Left kidney (tissue), 8 donors: ENCODE measurements at places on chromosomes 13 and 19. TPM values are rescaled to one million over a fixed set of nuclear protein-coding genes. Genes with fewer than 3 reads are reported as not detected.
A peak's percentile ranks its signal among the peaks of the same experiment; 100 is the strongest.

The FAM216B gene
- not detected for polyA plus RNA-seq

DNA sequence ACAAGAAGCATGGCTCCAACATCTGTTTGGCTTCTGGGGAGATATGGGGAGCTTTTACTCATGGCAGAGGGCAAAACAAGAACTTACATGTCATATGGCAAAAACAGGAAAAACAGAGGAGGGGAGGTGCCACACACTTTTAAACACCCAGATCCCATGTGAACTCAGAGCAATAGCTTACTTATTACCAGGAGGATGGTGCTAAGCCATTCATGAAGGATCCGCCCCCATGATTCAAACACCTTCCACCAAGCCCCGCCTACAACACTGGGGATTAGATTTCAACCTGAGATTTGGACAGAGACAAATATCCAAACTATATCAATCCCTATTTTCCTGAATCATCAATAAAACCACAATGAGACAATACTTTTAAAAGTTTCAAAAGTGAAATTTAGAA lies 712.1 kb downstream of the PCDH9 start:
- DNase-seq: no peak

- DNase-seq: no peak
Observed at GRCh38 chr13:43986421-43986981, 106.8 kb downstream of the LACC1 start.

DNA sequence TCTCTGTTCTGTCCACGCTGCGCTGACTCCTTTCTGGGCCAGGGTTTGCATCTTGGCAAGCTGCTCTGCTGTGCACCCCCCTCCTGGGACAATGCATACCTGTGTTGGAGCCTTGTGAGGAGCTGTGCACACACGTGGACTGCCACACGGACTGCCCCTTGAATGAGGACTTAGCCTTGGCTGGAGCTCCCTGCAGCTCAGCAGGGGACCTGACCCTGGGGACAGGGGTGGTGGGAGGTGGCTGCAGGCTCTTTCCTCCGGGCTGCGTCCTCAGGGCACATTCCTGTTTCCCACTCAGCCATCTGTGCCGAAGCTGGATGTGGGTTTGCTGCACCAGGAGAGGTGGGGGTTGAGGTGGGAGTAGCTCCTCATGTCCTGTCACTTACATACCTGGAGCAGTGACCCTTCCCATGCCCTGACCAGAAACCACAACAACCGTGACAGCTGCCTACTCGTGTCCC lies 8.2 kb downstream of the RAB11B start:
- peak; percentile 50 for DNase-seq

The ZNF418 gene
- 32.8 TPM for polyA plus RNA-seq

GRCh38 chr13:40213779-40214178 lies 452.7 kb downstream of the FOXO1 start:
- DNase-seq: no peak

DNA sequence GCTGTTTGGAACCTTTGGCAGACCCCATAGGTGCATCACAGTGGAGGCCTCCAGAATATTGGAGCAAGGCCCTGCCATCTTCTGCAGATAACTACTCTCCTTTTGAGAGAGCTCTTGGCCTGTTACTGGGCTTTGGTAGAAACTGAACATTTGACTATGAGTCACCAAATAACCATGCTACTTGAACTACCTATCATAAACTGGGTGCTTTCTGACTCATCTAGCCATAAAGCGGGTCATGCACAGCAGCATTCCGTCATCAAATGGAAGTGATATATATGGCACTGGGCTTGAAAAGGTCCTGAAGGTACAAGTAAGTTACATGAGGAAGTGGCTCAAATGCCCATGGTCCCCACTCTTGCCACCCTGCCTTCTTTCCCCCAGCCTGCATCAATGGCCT lies 782.5 kb upstream of the SLITRK6 start:
- DNase-seq: no peak

DNA sequence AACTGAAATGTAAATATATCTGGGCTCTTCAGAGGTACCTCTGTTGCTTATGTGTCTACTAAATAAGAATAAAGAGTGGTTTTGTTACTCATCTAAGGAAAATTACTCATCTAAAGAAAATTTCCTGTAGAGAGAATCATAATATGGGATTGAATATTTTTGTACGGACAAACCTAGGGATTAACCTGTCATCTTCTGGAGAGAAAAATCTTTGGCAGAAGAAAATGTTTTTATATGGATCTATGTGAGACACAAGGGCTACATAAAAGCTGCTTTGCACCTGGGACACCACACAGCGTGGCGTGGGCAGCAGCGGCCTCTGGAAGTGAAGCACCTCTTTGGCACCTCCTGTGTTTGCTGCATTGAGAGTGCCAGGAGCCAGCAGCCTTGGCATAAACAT lies 242.9 kb upstream of the DACH1 start:
- no peak for DNase-seq

The FAAP24 gene
- polyA plus RNA-seq: 3.6 TPM

- no peak for DNase-seq
Observed at GRCh38 chr19:11096210-11096841, 7.1 kb downstream of the LDLR start.

DNA sequence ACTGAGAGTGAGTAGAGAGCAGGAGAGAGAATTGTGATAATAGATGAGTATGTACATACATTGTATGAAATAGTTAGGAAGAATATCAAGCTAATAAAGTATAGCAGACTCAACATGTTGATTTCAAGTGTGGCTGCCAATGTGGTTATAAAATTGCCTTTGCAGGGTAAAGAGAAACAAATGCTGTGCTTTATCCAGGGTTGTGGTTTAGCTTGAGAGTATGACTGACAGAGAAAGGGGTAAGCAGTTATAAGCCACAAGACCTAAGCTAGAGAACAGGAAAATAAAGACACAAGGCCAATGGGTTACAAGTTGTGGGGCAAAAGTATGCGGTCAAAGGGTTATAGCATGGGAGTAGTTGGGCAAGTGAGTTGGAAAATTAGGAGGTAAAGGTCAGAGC lies 1217.5 kb downstream of the DIAPH3 start:
- DNase-seq: no peak

DNA sequence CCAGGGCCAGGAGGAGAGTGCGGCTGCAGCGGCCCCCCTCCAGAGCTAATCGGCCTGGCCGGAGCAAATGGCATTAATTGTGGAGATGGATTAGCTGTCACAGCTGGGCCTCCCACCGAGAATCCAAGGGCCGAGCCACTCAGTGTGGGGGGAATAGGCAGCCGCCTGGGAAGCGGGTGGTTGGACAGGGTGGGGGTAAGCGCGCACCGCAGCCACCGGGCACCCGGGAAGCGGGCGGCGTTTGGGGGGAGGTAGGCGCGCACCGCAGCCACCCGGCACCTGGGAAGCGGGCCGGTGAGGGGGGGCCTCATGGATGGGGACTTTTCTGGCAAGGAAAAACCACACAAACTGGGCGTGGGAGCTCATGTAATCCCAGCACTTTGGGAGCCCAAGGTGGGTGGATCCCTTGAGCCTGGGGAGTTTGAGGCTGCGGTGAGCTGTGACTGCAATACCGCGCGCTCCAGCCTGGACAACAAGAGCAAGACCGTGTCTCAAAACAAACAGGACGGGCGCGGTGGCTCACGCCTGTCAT lies 9.7 kb downstream of the R3HDM4 start:
- peak; percentile 76 for DNase-seq

- DNase-seq: peak; percentile 84
Observed at GRCh38 chr19:10478903-10479384, 24.2 kb downstream of the KEAP1 start.

DNA sequence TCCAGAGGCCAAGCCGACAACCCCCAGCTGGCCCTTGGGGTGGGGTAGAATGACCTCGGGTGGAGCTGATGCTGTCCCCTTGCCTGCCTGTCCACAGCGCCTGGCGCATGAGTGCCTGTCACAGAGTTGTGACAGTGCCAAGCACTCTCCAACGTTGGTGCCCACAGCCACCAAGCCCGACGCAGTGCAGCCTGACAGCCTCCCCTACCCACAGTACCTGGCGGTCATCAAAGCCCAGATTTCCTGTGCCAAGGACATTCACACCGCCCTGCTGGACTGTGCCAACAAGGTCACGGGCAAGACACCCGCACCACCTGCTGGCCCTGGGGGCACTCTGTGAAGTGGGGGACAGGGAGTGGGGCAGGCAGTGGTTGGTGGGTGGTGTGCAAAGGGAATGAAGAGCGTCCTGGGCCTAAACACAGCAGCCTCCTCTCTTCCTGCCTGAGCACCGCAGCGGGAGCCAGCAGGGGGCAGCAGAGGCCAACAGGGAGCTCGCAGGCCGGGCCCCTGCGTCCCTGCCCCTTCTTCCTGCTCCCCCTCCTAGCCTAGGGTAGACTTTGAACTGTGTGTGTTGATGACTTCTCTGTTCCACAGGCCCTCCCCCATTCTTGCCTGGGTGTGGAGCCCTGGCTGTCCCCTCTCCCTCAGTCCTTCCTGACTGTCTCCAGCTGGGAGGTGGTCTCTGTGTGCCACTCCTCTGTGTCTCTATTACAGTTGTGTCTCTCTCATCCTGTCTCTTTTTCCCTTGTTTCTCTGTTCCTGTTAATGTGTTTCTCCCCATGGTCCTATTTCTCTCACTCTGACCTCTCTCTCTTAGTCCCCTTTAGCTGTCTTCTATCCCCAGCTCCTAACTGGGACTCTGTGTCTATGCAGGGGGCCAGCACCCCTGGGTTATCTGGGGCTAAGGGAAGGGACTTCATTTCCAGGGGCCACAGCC lies 6.5 kb downstream of the MED29 start:
- DNase-seq: no peak

The SIGLEC8 gene
- polyA plus RNA-seq: 0.07 TPM

DNA sequence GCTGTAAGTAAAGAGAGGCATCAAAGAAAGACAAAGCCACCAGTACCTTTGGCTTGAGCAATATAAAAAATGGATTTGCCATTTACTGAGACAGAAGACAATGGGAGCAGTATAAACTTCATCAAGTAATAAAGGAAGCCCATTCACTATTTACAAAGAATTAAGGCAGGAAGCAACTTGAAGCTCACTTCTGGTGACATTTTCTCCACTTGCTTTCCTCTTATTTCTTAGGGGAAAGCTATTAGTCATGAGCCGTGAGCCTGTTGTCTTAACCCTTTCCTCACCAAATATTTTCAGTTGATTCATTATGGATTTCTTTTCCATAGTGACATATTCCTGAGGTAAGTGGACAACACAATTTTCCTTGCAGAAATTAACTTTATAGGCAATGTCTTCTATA lies 156.8 kb downstream of the DNAJC3 start:
- DNase-seq: no peak

DNA sequence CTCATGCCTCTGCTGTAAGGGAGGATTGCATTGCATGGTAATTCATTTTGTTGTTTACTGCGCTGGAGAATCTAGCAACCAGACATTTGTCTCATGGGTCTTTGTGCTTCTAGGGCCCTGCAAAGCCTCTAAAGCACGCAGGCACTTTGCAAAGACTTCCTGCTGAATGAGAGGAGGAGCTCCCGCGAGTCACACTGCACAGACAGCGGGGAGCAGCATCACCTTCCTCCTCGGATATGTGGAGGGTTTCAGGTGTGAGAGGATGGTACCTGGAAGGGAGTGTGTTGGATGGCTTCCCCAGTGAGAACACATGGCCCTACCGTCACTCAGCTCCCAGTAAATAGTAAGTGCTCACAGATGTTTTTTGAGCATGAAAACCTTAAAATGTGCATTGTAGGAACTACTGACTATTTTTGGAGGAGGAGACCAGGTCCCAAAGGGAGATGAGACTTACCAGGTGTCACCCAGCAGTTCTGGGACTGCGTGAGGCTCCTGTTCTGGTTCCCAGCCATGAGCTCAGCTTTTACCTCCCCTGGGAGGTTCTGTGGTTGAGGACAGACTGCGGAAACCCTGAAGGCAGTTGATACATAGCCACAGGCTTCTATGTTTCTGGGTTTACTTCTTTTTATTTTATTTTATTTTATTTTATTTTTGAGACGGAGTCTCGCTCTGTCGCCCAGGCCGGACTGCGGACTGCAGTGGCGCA lies 278.0 kb downstream of the FGF9 start:
- no peak for DNase-seq

- no peak for DNase-seq
Observed at GRCh38 chr19:36488846-36489117, 579 bp downstream of the ZNF566 start.

The LILRA5 gene
- polyA plus RNA-seq: 0.45 TPM

The FCER2 gene
- not detected for polyA plus RNA-seq

- no peak for DNase-seq
Observed at GRCh38 chr19:50401605-50402450, 16.9 kb upstream of the SPIB start.

The CYP4F12 gene
- 1.1 TPM for polyA plus RNA-seq

DNA sequence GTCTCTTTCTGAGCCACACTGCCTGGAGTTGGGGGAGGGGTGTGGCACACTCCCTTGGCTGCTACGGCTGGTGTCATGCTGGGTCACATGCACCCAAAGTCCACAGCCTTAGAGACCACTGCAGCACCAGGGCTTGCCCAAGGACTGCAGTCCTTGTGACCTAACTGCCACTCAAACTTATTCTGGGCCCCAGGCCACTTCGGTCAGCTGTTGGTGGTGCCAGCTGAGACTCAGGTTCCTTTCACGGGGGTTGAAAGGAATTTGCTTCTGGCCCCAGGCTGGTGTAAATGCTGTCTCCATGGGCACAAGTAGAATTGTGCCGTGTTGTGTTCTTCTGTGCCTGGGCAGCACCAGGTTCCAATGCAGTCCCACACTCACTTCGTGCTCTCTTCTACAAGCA lies 9.5 kb upstream of the VN1R1 start:
- DNase-seq: no peak

- DNase-seq: no peak
Observed at GRCh38 chr19:10270616-10271394, at the start of gene ICAM1. ICAM1 (plus strand) TSS chr19:10271120; CDS start chr19:10271160, 40 bp downstream.

GRCh38 chr13:99030326-99030725 lies 52.5 kb upstream of the DOCK9 start:
- no peak for DNase-seq

The KRTDAP gene
- 0.52 TPM for polyA plus RNA-seq

DNA sequence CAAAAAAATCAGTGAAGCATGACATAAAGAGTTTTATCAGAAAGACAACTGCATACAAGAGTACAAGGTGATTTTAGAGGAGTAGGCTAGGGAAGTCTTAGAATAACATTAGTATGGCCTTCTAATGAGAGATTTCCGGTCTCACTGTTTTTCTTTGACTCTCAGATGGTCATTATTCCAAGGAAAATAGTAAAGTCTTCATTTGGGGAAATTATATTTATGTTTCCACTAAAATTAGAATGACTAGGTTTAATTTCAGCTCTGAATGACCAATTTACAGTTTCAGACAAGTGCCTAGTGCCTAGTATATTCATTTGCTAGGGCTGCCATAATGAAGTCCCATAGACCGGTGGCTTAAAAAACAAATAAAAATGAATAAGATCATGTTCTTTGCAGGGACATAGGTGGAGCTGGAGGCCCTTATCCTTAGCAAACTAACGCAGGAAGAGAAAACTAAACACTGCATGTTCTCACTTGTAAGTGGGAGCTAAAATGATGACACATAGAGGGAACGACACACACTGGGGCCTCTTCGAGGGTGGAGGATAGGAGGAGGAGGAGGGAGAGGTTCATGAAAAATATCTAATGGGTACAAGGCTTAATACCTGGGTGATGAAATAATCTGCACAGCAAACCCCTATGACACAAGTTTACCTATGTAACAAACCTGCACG lies 303.1 kb downstream of the PCDH9 start:
- DNase-seq: no peak

The SRRM5 gene
- polyA plus RNA-seq: 1.1 TPM
